ENCODE measurements at places on chromosomes 12 and 14. TPM values are rescaled to one million over a fixed set of nuclear protein-coding genes. Genes with fewer than 3 reads are reported as not detected.
A peak's percentile ranks its signal among the peaks of the same experiment; 100 is the strongest.

The RALGAPA1 gene
- 110 TPM for total RNA-seq

DNA sequence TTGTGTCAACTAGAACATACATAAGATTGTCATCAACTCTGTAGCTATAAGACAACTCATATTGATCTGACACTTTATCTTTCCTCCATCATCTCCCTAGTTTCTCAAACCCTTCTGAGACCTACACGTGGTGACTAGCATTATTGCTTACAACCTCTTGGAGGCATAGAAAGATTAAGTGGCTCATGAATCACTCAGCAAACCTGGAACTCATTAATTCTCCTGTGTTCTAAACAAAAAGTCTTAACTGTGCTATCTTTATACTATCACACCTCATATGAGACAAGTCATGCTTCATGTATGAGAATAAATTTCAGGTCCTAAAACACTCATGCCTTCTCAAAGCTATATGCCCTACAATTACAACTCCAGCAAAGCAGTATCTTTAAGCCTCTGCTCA, 408.6 kb upstream of the SYT1 start:
- DNase-seq: no peak

GRCh38 chr12:71164166-71164565, 6.4 kb upstream of the TSPAN8 start:
- no peak for DNase-seq

GRCh38 chr12:21939435-21939834, 1.8 kb downstream of the ABCC9 start:
- peak; percentile 28 for DNase-seq

DNA sequence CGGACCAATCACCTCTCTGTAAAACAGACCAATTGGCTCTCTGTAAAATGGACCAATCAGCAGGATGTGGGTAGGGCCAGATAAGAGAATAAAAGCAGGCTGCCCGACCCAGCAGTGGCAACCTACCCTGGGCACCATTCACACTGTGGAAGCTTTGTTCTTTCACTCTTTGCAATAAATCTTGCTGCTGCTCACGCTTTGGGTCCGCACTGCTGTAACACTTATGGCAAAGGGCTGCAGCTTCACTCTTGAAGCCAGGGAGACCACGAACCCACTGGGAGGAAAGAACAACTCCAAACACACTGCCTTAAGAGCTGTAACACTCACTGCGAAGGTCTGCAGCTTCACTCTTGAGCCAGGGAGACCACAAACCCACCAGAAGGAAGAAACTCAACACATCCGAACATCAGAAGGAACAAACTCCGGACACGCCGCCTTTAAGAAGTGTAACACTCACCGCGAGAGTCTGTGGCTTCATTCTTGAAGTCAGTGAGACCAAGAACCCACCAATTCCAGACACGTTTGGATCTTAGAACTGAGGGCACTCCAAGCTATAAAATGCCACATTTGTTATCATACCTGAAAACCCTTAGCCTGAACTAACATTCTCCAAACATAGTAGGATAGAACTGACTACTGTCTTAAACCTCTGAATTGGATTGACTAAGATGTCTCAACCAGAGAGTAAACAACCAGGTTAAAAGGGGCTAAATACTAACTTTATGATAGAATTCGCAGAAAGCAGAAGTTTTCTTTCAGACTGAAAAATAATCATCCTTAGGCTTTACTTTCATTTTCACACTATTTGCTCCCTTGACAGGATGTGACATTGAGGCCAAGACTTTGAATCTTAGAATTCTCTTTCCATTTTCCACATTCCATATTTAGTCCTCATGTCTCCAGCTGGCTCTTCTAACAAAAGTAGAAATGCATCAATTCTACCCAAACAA, 33.6 kb downstream of the CDKL1 start:
- peak; percentile 27 for DNase-seq

The PPP4R4 gene
- 2.4 TPM for total RNA-seq

DNA sequence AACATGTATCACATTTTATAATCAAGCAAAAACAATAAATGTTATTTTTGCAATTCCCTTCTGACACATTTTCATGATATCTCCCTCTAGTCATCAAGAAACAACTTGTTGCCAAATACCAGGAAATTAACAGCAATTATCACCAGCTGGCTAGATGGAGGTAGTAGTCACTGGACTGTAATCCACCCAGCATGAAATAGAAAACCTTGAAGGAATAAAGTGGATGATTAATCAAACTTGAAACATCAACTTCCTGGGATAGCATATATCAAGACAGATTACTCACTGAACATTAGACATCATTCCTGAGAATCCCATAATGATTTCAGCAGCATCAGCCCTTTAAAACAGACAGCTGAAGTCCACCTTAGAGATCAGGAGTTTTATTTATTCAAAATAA, 259.0 kb downstream of the CCDC59 start:
- DNase-seq: no peak

- DNase-seq: no peak
These were observed 115.7 kb downstream of the DIO2 start for GRCh38 chr14:80095623-80096022.

DNA sequence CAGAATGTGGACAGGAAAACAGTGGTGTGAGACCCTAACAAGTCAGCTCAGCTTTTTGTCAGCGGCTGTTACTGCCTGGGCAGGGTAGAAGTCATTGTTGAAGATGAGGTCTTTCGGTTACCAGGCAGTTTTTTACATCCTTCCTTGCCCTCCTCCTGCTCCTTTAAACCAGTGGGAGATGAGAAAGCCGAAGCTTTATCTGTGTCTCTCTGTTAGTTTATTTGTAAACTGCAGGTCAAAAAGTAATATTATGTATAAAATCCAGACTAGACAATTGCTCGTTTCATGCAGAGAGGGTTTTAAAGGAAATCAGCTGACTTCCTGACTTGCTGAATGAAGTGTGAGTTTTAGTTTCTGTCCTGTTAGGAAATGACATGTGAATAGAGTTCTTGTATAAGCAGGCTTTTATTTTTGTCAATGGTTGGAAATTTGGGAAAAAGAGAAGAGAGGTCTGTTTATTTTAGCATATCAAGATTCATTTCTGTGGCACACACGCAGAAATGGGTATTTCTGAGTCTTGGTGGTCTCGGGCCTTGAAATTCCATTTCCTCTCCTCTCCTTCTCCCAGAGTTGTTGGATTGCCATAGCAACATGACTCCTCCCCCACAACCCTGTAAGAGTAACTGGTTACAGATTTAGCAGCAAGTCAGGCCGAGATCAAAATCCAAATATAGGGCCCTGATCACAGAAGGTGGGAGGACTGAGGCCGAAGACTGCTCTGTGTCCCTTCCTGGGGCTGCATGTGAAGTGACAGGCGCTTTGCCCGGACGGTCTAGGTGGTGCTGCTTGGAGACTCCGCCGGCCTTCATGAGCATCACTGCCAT, 60.8 kb downstream of the SAMD4A start:
- DNase-seq: peak; percentile 92

- DNase-seq: peak; percentile 96
These were observed 166.7 kb upstream of the E2F7 start for GRCh38 chr12:77232045-77232444.

The KCNH3 gene
- total RNA-seq: 0.49 TPM

GRCh38 chr14:104400355-104400754, 179.2 kb upstream of the C14orf180 start:
- DNase-seq: no peak

DNA sequence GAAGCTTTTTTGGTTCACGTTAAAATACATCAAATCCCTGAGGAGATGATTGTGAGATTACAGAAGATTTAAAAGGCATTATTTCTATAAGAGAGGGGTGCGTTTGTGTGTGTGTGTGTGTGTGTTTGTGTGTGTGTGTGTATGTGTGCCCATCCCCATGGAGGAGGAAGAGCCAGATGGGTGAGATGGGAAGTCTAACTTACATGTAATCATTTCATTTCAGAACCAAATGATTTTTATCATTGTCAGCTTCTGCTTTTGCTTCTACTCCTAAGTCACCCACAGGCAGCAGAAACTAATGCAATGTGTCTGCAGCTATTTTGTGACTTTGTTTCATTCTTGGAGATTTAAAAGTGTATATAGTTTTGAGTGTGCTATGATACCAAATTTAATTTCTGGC, 68.7 kb downstream of the SLC4A8 start:
- no peak for DNase-seq

The ARHGAP9 gene
- total RNA-seq: 5.0 TPM

The ATXN7L3B gene
- 26.6 TPM for total RNA-seq

All from skin of body (tissue), 3 donors.